Fibroblast of mammary gland (primary cell): ENCODE measurements at places on chromosomes 2 and 18.

- no peak for DNase-seq
These were observed 181.0 kb upstream of the SALL3 start for GRCh38 chr18:78798402-78799175.

GRCh38 chr18:8754995-8755960, 49.9 kb downstream of the MTCL1 start:
- peak; percentile 77 for DNase-seq

DNA sequence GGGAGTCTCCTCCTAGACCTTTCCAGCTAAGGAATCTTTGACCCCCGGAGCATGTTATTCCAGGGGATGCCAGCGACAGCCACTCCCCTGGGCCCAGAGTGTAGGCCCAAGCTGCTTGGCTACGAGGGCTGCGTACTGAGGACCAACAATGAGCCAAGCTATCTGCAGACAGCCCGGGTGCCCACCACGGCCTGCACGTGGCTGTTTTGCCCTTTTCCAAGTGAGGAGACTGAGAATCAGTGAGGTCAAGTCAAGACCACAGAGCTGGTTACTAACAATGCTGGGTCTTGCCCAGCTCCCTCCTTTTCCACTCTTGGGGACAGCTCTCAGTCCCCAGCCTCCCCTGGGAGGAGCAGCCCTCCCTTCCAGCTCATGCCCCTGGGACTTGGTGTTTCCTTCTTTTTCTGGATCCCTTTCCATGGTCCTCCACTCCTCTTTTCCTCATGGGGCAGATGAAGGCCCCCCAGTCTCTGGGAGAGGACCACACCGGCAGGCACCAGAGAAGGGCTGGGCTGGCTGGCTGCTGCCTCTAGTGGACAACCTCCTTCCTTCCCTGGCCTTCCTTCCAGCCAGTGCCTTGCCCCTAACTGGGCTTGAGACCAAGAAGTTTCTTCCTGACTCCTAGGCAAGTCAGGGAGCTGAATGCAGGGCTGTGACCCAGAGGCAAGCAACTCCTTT, 550 bp upstream of the MALL start:
- DNase-seq: peak; percentile 73

DNA sequence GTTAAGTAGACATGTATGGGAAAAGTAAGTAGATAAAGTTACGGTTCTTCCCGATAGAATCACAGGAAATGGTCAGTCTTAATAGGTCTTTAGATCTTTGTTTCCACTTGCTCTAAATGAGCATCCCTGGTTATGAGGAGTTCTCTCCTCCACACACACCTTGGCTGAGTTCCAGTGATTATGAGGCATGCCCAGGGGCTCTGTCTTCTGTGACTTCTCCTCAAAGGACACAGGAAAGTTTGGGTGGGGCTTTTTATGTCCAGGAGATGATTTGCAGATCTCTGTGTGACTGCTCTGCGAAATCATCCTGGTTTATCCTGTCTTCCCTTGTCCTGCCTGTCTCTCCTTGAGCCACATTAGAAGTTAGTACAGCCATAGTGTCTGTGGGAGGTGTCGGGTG, 83.9 kb upstream of the EML6 start:
- peak; percentile 22 for DNase-seq

GRCh38 chr2:141439524-141439923, 691.3 kb downstream of the LRP1B start:
- DNase-seq: no peak

DNA sequence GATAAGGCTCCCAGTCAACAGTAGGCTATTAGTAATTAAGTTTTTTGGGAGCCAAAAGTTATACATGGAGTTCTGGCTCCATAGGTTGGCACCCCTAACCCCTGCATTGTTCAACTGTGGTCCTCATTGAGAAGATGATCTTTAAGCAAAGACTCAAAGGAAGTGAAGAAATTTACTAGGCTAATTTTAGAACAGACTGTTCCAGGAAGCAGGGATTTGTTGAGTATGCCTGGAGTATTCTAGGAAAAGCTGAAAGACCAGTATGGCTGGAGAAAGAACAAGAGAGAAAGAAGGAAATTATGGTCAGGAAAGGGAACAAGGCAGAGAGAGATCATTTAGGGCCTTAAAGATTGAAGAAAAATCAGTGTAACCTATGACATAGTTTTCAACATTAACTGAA, 125.1 kb downstream of the PMAIP1 start:
- peak; percentile 10 for DNase-seq

- no peak for DNase-seq
These were observed 94.4 kb upstream of the RND3 start for GRCh38 chr2:150581717-150582472.

DNA sequence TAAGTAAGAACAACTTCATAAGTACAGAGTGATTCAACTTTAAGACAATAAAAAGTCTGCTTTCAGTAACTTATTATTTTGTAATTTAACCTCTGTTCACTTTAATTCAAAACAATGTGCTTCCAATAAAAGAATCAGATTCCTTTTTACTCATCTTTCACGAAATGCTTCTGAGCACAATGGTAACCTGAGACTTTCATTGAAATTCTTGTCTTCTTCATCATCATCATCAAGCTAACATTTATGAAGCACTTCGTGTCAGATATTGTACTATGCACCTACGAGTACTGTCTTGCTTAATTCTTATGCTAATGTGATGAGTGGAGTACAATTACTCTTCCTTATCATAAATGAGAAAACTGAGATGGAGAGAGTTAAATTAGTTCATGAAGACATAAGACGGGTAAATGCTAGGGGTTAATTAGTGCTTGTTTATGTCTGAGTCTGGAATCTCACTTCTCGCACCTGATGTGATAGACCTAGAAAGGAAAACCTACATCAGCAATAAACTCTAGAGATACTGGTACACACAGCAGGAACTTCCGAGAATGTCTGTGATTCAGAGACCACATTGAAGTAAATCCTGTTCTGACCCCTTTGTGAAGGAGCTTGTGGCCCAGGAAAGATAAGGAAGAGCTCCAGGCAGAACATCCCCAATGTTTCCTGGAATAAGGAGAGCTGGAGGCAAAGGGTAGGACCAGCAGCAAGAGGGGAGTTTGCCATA, 227.6 kb upstream of the ETAA1 start:
- DNase-seq: peak; percentile 72

DNA sequence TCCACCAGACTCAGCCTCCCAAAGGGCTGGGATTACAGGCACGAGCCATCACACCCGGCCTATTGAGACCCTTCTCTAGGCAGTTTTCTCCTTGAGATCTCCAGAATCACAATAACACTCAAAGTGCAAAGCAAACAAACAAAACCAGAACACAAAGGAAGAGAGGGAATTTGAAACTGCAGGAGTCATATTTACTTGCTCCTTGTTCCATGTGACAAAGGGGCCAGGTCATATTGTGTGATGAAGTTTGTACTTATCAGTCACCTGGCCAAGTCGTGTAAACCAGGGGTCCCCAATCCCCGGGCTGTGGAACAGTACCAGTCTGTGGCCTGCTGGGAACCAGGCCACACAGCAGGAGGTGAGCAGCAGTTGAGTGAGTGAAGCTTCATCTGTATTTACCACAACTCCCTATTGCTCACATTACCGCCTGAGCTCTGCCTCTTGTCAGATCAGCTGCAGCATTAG, 26.5 kb downstream of the SCYGR8 start:
- DNase-seq: no peak

DNA sequence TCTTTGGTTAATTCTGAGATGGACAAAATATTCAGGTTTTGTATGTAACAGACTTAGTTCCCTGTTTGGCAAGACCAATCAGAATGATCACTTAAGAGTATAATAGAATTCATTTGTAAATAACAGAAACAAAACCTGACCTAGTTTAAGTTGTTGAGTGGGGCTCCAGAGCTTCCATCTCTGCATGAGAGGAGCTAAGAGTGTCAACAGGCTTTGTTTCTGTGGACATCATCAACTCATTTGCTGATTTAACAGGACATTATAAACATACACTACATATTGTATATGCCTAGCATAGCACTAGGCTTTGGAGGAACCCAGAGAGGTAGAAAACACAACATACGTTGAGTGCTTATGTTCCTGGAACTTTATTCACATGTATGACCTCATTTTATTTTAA, 75.3 kb upstream of the TRIB2 start:
- DNase-seq: no peak

DNA sequence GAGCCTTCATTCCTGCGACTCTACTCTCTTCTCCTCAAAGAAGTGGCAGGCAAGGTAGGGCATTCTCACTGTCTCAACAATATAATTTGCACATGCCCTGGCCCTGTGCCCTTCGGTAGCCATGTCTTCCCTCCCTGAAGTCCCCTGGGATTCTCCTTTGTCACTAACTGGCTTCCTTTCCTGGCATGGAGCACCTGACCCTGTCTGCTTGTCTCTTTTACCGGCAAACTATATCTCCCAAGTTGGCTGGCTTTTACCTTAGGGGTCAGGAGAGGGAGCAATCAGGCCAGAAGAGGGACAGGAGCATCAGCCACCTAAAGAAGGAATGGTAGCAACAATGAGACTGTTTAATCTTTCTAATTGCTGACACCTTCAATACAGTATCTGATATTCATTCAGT, 51.9 kb upstream of the RMDN2 start:
- DNase-seq: no peak

DNA sequence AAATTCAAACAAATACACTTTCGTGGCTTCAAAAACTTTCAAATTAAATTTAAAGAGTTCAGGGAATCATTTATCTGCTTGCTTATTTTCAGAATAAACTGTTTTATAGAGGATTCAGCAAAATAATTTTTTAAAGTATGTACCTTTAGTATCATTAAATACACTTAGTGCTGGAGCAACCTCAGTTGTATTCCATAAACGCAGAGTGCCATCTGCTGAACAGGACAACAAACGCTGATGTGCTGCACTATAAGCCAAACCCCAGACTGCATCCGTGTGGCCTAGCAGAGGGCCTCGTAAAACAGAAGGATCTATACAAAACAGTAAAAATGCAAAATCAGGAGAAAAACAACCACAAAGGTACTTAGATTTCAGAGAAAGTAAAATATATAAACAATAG, 108.6 kb downstream of the STRN start:
- DNase-seq: no peak

DNA sequence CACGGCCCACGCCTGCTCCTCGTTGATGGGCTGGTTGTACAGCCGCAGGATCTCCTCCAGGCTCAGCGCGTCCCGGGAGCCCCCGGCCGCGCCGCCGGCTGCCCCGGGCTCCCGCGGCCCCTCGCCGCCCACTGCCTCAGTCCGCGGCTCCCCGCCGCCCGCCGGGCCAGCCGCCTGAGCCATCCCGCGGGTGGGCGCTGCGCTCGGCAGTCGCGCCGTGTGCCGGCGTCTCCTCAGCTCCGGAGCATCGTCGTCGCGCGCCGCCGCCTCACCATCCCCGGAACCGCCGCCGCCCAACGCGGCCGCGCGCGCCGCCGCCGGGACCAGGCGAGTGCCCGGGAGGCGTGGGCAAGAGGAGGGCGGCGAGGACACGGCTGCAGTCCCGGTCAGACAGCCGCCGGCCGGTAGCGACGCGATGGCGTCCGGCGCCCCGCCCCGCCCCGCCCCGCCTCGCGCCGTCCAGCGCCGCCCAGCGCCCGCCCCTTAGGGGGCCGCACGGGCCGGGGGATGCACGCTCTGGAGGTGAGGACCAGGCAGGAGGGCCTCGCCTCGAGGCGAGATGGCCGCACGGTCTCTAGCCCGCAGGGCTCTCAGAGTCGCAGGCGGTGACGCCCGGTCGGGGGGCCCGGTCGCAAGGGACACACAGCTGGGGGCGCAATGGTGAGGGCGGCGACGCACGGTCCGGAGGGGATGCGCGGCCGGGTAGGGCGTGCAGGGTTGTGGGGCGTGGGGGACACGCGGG, at the start of gene SPIRE1:
TSS of gene SPIRE1 (minus strand) at position 424 of the 742 bp plus-strand sequence. CDS start at position 183, 241 bp downstream.
- peak; percentile 55 for DNase-seq

GRCh38 chr2:14942987-14943386, 310.5 kb downstream of the LRATD1 start:
- DNase-seq: no peak

- DNase-seq: no peak
These were observed 46.8 kb downstream of the ASB1 start for GRCh38 chr2:238473523-238473922.

DNA sequence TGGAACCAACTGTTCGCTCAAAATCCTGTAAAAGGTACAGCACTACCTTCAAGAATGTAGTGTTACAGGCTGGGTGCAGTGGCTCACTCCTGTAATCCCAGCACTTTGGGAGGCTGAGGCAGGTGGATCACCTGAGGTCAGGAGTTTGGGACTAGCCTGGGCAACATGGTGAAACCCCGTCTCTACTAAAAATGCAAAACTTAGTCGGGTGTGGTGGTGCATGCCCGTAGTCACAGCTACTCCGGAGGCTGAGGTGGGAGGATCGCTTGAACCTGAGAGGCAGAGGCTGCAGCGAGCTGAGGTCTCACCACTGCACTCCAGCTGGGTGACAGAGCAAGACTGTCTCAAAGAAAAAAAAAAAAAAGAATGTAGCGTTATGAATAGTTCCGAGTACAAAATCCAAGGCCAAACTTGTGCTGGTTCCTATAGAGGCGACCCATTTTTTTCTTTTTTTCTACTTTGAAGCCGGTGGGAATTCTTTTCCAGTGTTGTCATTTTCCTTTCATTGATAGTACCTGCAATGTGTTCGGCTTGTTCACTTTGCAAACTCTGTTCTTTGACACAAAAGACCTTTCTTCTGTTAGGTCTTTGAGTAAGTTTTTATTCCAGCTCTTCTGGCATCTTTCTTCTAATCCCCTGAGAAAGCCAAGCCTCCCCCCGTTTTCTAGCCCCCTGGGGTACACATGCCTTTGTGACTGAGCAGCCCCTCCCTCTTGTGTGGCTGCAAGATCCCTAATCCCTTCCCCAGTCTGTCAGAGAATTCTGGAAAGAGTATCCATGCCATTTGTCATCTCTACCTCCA, 25.1 kb downstream of the INPP5D start:
- no peak for DNase-seq

DNA sequence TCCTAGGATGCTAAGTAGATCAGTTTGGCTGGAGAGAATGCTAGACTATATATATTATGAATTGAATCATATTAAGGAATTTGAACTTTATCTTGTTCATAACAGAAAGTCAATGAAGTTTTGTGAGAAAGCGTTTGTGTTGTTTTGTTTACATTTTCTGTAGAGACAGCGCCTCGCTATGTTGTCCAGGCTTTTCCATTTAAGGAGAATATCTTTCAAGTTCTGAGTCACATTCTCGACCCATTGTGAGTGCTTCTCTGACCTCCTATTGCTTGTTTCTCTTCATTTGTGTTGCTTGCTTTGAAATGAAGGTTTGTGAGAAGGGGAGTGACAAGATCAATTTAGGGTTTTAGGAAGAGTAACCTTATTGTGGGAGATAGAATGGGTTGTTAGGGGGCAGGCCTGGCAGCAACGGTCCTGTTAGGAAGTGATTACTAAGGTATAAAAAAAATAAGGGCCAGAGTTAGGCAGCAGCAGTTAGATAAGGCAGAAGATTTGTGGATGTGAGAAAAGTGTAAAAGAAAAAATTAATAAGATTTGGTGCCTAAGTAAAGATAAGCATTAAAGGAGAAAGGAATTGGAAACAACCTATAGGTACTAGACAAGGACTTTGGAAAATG, 47.6 kb upstream of the ACVR1 start:
- DNase-seq: no peak

DNA sequence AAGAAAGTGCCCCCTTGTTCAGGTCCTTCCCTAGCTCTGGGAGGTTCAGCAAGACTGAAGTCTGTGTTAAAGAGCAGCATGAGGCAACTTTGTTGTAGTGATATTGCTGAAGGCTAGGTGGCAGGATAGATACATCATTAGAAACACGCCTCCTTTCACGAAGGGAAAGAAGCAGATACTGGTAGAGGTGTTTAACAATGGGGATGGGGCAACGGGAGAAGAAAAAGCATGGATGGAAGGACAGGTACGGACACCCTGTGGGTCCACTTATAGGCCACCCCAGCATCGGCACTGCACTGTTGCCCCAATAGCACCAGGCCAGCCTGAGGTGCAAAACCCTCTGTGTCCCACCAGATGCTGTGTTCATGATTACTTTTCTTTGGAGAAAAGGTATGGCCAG, 3.5 kb upstream of the IGFBP5 start:
- DNase-seq: peak; percentile 71

GRCh38 chr18:32380559-32380958, 90.1 kb downstream of the GAREM1 start:
- peak; percentile 47 for DNase-seq
